AG08396 (cell line): ENCODE measurements at places on chromosomes 16 and 17.

DNA sequence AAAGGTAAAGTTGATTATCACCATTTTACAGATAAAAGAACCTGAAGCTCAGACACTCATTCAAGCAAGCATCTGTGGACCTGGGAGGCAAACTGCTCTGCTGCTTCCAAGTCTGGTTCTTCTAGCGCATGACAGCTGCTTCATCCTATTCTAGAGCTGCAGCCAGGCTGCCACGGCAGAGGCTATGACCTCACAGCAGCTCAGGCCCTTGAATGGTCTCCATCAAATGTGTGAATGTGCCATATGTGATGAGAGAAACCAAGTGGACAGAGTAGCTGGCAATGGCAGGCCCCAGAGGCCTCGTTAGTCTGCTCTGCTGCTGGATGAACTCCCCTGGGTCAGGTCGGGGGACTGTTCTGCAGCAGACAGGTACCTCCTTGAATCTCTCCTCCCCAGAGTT is 30.7 kb upstream of the FOXJ1 start:
- DNase-seq: no peak

DNA sequence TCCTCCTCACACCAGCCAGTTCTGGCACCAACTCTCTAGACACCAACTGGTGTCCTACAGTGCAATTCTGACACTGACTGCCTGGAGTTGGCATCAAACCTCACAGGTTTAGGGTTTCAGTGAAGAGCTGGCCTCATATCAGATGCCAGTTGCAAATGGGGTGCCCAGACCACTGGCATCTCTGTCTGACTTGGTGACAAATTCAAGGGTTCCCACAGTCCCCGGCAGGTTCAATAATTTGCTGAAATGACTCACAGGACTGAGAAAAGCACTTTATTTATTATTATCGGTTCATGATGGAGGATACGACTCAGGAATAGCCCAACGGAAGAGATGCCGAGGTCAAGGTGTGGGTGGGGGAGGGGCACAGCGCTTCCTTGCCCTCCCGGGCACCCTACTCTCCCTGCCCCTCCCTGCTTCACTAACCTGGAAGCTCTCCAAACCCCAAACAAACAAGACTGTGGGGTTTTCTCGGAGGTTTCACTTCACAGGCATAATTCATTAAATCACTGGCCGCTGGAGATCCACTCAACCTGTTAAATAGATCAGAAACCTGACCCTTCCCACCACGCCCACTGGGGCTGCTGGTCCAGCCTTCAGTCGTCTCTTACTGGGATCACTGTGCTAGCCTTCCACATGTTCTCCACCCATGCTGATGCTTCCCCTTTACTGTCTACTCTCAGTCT is 1.7 kb upstream of the NLRP1 start:
- DNase-seq: no peak

DNA sequence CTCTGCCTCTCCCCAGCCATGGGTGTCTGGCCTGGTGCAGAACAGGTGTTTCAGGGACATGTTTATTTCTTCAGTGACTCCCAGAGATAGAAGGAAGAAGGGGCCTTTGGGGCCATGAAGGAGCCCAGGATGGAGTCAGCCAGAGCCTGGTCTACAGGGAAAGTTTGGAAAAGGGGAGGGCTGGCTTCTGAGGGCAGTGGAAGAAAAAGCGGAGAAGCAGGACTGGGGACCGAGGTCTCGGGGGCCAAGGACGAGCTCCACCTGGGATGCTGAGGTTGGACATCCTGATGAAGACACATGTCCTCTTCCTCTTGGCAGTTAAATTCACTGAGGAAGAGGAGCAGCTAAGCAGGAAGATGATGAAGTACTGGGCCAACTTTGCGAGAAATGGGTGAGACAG is 7.7 kb downstream of the CES2 start:
- no peak for DNase-seq

GRCh38 chr16:82093666-82094300 is 58.7 kb downstream of the HSD17B2 start:
- DNase-seq: no peak

- peak; percentile 26 for DNase-seq
These were observed 15.1 kb downstream of the NQO1 start for GRCh38 chr16:69711115-69711740.

DNA sequence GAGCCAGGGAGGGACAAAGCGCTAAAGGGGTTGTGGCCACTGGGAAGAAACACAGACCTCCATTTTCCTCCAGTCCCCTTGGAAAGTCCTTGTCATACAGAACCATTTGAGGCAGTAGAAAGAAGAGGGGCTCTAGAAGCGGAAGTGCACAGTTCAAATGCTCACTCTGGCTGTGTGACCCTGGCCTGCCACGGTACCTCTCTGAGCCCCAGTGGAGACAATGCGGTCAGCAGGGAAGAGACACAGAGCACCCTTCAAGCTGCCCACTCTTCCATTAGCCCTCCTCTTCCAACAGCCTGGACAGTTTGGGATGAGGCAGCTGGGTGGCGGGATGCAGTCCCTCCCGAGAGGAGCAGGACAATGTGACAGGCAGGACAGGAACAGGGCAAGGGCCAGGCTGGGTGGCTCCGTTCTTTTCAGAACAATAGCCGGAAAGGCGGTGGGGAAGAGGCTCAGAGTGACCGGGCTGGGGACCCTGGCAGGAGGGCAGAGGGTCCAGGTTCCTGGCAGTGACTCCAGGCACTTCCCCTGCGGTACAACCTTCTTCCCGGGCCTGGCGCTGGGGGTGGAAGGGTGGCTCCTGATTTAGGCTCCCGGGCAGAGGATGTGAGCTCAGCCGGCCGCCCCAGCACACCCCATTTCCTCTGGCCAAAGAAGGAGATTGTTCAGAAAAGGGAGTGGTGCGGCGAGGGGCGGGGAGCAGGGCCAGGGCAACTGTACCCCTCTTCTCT is 5.6 kb downstream of the CASKIN2 start:
- no peak for DNase-seq

DNA sequence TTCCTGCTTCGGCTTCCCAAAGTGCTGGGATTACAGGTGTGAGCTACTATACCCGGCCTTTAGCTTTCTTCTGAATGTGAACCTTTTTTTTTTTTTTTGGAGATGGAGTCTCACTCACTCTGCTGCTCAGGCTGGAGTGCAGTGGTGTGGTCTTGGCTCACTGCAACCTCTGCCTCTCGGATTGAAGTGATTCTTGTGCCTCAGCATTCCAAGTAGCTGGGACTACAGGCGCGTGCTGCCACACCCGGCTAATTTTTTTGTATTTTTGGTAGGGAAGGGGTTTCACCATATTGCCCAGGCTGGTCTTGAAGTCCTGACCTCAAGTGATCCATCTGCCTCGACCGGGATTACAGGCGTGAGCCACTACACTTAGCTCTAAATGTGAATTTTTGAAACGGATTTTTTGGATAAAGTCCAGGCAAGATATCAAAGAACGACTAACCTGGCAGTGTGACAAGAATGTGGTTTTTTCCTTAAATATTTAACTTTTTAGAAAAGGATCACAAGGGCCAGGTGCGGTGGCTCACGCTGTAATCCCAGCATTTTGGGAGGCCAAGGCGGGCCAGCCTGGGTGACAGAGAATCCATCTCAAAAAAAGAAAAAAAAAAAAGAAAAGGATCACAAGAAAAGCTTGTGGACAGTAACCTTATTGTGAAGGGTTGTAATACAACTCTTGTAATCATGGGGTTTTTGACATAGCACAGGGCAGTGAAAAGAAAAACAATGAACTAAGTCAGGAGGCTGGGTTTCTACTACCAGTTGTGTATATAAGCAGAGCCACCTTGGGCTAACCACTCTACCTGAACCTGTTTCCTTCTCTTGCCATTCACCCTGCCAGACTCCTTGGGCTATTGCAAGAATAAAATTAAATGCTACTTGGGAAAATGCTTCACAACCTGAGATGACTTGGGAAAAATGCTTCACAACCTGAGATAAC is 6.2 kb downstream of the BRCA1 start:
- DNase-seq: no peak

DNA sequence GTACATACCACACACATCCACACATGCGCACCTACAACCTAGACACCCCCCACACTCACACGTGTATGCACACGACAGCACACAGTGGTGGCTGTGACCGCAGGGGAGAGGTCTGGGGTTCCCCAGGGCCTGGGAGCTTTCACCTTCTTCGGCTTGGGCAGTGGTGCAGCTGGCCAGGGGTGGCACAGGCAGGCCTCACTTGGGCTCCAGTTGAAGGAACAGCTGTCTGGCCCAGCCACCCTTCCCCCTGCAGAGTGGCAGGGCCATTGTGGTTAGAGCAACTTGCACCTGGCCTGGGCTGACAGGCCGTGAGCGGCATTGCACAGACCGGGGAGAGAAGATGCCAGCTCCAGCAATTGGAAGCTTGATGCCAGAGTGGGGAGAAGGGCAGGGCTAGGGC is 114.5 kb upstream of the GSE1 start:
- no peak for DNase-seq

GRCh38 chr17:66957951-66958579 is 6.4 kb upstream of the CACNG4 start:
- DNase-seq: no peak

DNA sequence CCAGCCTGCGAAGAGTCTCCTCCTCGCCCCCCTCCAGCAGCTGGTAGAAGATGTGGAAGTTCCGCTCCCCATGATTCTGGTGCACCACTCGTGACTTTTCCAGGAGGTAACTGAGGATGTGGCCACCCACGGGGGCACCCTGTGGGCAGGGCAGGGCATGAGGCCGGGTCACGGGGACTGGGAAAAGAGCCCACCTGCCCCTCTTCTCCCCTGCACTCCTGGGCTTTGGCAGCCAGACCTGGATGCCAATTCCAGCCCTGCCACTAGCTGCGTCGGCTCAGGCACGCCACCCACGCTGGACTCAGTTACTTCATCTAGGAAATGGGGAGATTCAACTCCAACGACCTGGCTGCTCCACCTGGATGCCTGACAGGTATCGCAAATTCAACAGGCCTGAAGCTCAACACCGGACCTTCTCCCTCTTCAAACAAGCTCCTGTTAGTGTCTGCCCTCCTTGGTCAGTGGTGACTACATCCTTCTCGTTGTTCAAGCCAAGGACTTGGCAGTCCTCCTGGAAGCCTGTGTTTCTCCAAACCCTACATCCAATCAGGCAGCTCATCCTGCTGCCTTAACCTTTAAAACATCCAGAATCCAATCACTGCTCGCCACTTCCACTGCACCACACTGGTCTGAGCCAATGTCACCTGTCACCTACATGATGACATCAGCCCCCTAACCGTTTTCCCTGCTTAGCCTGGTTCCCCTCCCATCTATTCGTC is 11.6 kb downstream of the MYO1C start:
- DNase-seq: peak; percentile 80

DNA sequence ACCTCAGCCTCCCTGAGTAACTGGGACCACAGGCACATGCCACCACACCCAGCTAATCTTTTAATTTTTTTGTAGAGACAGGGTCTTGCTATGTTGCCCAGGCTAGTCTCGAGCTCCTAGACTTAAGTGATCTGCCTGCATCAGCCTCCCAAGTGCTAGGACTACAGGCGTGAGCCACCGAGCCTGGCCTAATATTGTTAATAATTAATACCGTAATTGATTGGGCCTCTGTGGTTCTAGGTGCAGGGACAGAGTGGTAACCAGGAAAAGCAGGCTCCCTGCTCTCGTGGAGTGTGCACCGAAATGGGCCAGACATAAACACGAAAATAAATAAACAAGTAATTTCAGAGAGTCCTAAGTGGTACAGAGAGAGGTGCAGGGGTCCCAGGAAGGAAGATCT is 241.0 kb downstream of the GSG1L start:
- no peak for DNase-seq
